Stimulated activated CD8-positive, alpha-beta memory T cell treated with anti-CD3 and anti-CD28 coated beads, Interleukin-12 subunit alpha, Interleukin-12 subunit beta, amount 100 ng/mL, for 1 hour (primary cell): ENCODE measurements at places on chromosomes 11 and 22.
A peak's percentile ranks its signal among the peaks of the same experiment; 100 is the strongest.

DNA sequence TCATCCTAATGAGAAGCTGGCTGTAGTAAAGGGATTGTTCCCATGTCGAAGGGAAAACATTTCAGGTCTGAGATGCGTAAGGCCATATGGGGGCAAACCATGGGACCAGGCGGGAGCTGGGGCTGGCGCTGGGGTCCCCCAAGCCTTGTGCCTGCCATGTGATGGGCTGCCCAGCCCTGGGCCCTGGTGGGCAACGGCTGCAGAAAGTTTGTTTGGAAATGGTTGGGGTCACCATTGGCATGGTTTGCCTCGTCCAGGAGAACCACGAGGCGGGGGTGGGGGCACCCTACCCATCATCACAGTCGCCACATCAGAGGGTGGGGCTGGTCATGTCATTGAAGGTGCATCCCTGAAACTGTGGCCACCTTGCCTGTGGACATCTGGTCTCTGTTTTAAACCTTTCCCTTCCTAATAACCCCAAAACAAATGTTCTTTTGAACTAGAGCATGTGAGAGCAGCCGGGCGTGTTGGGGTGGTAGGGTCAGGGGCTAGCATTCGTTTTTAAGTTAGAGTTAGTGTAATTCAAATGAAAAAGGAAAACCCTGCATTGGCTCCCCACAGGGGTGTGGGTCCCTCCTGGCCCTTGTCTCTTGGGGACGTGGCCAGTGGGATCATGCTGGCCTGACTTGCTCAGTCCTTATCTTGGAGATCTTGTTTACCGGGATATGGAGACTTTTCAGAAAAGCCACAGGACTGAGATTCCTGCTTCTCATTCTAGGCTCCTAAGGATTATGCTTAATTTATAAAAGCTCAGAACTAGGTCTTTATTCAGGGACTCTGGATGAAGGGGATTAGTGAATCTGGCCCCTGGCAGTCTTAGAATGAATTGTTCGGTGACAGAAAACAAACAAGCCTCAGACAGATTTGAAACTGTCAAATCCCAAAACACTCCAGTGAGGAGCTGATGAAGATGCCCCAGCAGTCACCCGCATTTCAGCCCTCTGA lies 98.5 kb downstream of the CTTN start:
- no peak for DNase-seq

DNA sequence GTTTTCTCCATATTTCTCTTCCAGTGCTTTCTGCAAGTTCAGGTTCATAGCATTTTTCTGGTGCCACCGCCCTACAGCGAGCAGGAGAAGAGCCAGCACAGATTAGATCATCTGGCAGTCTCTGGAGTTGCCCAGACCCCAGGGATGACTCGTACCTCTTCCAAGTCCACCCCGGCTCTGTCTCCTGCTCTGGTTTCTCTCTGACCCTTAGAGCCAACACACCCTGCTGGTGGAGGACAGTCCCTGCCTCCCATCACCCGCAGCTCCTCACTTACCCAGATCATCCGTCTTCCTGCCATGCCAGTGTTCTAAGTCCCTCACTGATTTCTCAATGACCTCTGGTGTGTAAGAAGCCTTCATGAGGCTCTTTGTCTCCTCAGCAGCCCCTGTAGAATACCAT lies 28.0 kb downstream of the TST start:
- DNase-seq, result no peak

DNA sequence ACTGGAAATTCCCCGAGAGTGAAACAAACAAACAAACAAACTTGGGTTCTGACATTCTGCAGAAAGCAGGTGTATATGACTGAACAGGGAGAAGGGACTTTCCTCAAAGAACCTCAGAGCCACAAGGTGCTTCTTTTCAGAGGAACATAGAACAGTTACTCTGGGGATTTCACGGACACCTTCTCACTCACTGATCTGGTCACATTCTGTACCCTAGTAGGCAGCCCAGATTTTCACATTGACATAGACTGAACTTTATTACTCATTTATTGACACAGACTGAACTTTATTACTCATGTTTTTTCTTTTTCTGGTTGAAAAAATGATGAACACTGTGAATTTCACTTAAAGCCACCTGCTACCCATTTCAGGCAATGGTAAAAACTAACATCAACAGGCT lies 263.0 kb downstream of the OPCML start:
- no peak for DNase-seq

- DNase-seq, result no peak
These were observed 5.6 kb downstream of the SLC29A2 start for GRCh38 chr11:66365711-66366619.

GRCh38 chr11:61771985-61772455 lies 19.6 kb downstream of the MYRF start:
- DNase-seq, result no peak

DNA sequence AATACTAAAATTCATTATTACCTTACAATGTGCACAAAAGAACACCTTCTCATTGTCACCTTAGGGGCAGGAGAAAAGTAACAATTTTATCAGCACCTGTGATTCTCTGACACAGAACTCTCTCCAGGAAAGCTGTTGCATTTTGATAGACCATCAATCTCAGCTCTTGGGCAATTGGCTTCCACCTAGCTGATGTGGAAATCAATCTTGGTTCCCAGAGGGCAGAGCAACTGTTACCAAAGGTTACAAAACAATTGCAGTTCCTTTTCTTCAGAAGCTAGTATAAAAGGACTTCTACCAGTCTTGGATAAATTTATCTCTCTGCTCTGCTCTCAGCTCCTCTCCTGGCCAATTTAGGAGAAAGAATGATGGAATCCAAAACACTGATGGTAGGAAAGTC lies 157.8 kb upstream of the DDI1 start:
- no peak for DNase-seq

DNA sequence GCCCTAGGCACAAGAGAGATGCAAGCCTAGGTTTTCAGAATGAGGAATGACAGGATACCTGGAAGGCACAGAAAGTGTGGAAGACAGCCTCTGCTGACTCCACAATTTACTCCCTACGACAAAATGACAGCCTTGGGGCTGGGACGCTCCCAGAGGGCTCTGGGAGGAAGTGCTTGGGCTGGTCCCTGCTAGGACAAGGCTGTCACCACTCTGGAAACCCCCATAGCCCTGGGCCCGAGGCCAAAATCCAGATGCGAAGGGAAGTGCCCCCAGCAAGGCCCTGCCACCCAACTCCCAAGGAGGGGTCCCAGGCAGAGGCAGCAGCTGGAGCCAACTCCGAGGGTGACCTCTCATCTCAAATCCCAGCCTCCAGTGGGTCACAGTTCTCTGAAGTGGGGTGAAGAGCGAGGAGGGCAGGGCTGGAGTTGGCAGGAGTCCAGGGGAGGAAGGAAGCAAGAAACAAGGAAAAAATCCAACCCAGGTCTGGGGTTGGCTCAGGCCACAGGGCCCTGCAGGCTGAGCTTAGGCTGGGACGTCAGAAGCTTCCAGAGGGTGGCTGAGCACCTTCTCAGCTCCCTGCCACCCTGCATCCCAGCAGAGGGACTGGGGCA lies 6.3 kb upstream of the CDC42EP2 start:
- DNase-seq, result no peak

DNA sequence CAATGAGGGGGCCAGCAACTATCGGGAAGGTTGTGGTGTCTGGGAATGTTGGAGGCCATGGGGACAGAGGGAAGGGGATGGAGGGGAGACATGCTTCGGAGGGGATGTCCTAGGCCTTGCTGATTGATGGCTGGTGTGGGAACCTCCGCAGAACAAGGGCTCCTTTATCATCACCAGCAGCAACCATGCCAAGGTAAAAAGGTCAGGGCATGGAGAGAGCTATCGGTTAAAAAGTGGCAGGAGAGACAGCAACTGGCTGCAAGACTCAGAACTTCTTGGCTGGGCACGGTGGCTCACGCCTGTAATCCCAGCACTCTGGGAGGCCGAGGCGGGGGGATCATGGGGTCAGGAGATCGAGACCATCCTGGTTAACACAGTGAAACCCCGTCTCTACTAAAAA lies 3.0 kb downstream of the GSTT4 start:
- no peak for DNase-seq

DNA sequence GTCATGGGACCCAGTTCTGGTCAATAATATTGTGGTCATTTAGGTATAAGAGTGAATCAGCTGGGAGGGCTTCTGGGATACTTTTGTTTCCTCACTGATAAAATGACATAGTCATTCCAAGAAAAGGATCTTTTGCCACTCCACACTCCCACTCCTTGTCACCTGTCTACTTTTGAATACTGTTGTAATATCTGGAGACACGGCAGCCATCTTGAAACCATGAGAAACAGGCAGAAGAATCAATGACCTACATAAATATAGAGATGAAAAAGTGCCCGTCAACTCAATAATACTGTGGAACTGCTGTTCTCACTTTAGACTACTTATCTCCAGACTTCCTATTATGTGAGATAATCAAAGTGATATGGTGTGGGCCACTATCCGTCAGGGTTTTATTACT lies 154.2 kb downstream of the CCDC34 start:
- no peak for DNase-seq

DNA sequence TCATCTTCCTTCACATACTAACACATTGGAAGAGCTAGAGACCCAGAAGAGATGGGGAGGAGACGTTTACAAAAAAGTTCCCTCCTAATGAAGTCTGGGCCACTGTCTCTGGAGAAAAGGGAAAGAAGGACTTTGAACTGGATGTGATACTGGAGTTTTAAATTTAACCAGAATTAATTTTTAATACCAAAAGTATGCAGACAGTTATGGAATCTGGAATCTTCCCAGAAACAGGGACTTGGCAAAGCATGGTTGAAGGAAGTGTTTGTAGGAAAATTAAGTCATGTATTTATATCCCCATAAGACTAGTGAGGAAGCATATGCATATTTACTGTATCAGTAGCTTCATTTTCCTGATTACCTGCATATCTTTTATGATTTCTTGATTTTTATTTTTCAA lies 215.5 kb downstream of the TTC28 start:
- no peak for DNase-seq

DNA sequence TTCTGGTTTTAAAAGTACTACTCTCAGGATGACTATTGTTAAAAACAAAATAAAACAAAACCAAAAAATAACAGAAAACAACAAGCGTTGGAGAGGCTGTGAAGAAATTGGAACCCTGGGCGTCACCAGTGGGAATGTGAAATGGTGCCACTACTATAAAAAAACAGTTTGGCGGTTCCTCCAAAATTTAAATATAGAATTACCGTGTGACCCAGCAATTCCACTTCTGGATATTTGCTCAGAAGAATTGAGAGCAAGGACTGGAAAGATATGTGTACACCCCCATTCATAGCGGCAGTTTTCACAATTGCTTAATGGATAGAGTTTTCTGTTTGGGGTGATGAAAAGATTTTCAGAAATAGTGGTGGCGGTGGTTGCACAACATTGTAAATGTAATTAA lies 8.6 kb downstream of the APOA4 start:
- no peak for DNase-seq

DNA sequence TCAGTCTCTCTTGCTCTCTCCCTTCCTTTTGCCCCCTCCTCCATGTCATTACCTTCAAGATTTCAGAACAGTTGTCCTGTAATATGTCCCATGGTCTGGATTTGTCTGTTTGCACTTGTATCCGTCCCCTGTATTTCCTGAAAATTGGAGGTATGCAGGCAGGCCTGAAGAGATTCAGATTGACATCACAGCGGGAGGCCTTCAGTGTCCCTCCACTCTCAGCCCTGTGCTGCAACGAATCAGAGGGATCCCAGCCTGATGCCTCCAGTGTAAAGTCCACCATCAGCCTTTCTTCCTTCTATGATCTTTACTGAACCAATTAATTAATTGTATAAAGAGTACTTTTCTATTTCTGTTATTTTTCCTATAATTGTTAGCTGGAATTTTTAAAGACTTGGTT lies 57.3 kb downstream of the ELMOD1 start:
- DNase-seq, result no peak

- DNase-seq, result no peak
These were observed 22.6 kb downstream of the TMEM218 start for GRCh38 chr11:125088576-125089455.

DNA sequence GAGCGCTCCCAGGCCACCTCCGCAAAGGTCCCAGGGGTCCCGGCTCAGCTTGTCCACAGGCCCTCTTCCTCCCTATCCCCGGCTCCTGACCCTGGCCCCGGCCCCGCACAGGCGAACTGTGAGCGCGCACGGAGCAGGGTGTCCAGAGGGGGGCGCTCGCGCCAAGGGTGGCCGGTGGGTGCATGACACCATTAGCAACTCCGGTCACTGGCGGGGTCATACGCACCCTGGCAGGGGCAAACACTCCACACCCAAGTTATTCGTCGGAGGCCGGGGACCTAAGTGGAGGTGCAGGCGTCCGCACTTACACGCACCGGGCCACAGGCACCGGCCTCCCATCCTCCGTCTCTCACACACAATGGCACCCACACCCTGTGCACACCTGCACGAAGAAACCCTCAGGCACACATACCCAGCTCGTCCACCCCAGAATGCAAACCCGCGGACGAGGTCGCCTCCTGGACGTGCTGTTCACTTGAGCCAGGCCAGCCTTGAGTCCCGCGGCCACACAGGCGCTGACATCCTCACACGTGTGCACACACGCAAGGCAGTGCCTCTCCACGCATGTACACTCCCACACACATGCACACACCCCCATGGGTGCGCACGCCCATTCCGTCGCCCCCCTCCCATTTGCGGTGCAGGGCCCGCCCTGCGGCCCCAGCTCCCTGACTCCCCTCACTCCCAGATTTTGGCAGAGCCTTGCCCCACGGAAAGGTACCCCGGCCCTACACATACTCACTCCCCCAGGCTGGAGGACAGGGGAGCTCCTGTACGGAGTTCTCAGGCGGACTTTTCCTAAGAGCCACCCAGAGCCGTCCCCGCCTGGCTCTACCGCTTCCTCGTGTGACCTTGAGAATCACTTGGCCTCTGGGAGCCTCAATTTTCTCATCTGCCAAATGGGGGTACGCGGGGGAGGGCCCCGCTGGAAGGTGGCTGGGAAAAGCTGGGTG lies at the start of gene RASGRP2:
Gene RASGRP2, minus strand, starts transcription at position 552 of the 953 bp plus-strand sequence. CDS start 1,276 bp downstream, outside the sequence.
- peak; percentile 82 for DNase-seq

- DNase-seq, result no peak
These were observed 63.2 kb downstream of the GRIA4 start for GRCh38 chr11:105673089-105673488.

GRCh38 chr11:61889831-61890230 lies 1.5 kb downstream of the FADS3 start:
- DNase-seq, result no peak

DNA sequence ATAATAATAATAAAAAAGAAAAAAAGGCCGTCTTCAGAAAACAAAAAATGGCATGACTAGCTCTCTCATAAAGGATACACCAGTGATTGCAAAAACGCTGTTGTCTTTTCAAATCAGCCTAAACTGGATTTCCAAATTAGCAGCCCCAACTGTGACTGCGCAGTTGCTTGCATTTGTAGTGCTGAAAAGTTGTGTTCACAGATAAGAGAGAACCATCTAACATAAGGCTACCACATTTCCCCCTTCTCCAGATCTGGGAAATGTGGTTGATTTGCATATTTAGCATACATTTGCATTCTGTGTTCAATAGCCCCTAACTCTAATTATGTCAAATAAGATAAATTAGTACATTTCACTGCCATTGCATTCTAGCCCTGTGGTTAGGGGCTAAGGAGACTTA lies 650.7 kb downstream of the OPCML start:
- DNase-seq, result no peak
